SK-N-MC (cell line): ENCODE measurements at places on chromosomes 16 and 17.

DNA sequence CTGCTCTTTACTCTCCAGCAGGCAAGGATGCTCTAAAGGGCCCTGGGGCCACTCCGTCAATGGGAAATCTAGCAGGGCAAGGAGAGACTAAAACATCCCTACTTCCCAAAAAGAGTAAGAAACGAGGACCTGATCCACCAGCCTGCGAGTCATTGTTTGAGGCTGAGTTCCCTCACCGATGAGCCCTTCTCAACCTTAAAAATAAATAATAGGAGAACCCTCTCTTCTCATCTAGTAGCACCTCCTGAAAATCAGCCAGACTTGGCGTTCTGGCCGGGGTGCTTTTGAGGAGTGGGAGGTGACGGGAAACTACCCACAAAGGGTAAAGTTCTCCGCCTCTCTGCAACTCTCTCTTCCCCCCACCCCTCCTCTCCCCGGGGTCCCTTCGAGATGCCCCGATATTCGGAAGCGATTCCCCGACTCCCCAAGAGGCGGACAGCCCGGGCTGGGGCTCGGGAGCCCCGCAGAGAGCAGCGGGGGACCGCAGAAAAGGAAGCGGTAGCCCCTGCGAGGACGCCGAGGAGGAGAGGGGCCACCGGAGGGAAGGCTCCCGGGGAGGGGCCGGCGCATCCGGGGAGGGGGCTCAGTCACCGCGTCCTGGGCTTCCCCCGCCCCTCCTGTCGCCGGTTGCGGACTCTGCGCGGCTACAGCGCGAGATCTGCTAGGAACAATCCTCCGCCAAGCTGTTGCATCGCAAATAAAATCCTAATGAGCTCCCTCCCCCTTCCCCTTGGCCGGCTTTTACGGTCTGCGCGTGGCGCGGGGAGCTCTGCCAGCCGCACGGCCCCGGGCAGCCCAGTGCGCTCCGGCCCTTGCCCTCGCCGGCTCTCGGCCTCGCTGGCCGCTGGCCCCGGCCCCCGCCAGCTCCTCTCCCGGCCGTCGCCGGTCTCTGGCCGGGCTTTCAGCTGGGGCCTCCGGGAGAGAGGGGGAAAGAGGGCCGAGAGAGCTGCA, 1.3 kb downstream of the HOXB9 start:
- no peak for DNase-seq

DNA sequence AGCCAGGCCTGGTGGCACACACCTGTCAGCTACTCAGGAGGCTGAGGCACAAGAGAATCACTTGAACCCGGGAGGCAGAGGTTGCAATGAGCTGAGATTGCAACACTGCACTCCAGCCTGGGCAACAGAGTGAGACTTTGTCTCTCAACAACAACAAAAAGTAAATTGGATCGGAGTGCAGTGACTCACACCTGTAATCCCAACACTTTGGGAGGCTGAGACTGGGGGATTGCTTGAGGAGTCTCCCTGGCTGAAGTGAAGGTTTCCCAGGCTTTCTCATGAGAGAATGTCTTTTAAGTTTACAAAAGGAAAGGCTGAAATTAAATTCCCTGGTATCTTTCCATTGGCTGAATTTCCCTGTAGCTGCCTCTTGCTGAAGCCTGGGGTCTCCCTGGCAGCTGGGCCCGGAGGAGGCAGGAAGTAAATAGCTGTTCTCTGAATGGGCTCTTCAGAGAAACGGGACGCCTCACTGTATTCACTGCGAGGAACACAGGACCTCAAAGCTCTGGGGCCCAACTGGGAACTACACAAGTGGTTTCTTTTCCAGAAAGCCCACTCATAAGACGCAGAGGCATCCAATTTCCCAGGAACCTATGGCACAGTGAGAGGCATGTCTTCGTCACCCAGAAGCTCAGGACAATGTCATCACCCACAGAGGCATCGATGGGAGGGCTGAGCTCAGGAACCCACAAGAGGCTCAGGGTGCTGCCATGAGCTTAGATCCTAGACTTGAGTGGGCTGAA, 77.4 kb upstream of the SMURF2 start:
- DNase-seq, result no peak

DNA sequence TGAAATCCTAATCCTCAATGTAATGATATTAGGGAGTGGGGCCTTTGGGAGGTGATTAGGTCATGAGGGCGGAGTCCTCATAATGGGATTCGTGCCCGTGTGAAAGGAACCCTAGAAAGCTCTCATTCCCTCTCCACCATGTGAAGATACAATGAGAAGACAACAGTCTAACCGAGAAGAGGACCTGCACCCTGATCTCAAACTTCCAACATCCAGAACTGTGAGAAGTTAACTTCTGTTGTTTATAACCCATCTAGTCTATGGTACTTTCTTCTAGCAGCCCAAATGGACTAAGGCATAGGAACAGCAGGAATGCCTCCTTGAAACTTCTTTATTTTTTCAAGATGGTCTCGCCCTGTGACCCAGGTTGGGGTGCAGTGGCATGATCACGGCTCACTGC, 24.7 kb downstream of the WSB1 start:
- no peak for DNase-seq

- no peak for DNase-seq
These were observed 10.1 kb downstream of the TMEM238L start for GRCh38 chr17:10793816-10794215.

GRCh38 chr16:73739049-73739769, 557.4 kb upstream of the PSMD7 start:
- DNase-seq, result no peak
